ENCODE measurements at places on chromosomes 3 and 15.

DNA sequence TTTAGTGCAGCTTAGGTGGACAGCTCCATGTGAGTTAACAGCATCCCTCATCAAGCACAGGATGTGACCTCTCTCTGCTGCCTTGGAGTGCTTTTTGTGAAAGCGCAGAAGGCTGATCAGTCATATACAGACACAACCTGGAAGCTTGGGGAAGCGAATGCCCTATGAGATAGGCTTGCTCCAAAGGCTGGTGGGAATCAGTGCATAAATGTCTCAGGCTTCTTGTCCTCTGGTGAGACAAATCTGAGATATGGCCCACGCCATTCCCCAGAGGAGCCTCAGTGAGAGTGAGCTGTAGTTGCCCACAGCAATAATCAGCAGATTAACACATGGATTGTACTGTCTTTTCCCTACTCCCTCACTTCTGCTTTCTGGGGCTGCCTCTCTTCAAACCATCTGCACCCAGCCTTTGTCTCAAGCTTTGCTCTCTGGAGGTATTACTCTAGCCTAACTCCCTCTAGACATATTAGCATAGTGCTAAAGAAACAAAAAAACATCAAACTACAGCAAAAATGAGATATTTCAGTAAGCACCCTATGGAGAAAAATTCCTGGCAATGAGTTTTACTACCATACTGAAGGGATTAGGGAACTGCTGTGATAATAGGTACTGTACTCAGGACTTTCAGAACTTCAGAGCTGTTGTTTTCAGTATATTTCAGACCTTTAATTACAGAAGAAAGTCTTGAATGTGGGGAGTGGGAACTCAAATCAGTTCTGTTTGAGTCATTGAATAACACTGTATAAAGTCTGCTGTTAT lies 113.7 kb downstream of the OXSM start:
- DNase-seq: no peak

GRCh38 chr3:106299300-106300098 lies 430.7 kb upstream of the CBLB start:
- DNase-seq: no peak

DNA sequence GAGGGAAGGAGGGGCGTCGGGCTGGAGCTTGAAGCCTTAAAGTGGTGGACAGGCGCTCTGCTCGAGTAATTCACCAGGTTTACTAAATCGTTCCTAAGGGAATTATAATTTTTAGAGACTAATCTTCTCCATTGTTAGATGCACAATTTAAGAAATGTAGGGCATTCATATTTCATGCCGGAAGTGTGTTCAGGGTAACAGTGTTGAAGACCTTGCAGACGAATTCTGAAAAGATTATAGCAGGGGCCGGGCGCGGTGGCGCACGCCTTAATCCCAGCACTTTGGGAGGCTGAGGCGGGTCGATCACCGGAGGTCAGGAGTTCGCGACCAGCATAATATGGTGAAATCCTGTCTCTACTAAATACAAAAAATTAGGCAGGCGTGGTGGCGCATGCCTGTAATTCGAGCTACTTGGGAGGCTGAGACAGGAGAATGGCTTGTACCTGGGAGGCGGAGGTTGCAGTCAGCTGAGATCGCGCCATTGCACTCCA lies 365 bp upstream of the GTF2A2 start:
- peak; percentile 10 for DNase-seq

GRCh38 chr15:71939981-71940588 lies 129.7 kb downstream of the NR2E3 start:
- no peak for DNase-seq

- DNase-seq: no peak
Observed at GRCh38 chr3:176734146-176734545, 463.1 kb downstream of the TBL1XR1 start.

DNA sequence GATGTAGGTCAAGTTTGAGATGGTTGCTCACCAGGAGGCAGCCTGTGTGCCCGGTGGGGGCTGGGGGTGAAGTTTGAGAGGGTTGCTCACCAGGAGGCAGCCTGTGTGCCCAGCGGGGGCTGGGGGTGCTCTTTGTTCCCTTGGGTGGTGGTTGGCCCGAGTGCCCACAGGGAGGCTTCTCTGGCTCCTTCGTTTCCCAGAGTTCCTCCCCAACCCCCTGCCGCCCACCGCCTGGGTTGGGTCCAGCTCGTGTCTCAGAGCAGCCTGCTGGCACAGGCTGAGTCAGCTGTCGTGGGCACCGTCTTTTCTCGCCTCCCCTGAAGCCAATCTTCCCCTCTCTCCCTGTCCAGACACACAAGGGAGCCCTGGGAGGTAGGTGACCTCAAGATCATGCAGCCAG lies 3.1 kb downstream of the APBA2 start:
- no peak for DNase-seq

- no peak for DNase-seq
Observed at GRCh38 chr3:185929192-185930151, 8.3 kb downstream of the TRA2B start.

- DNase-seq: no peak
Observed at GRCh38 chr15:92605225-92605944, 50.2 kb downstream of the FAM174B start.

DNA sequence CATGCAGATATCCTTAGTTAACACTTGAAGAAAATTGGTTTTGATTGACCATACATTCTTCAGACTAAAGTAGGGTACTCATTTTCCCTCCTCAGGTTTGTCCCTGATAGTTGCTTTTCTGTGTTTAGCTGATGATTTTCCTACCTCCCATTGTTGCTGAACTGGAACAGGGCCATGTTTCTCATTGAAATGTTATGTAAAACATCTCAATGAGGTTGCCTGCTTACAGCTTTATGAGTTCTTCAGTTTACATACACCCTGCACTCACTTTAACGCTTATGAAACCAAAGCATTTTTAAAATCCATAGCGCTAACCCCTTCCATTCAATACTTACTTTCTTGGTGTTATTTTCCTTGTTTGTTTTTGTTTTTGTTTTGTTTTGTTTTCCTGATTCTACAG lies 61.9 kb downstream of the HMG20A start:
- no peak for DNase-seq

- DNase-seq: no peak
Observed at GRCh38 chr3:26652164-26652563, 29.6 kb downstream of the LRRC3B start.

DNA sequence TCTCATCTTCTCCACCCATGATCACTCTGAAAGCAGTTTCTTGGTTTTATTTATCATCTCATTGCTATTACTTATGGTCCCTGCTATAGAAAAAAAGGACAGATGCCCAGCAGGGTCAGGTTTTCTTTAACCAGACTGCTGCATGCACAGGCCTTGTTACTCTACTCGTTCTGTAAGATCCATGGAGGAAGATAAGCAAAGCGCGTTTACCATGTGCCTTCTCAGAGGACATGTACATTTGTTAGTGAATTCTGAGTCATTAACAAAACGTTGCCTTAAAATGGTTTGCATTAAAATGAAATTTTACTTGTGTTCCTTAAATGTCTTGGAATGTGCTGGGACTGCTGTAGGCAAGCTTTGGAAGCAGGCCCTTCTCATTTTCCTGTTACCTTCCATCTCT lies 657.3 kb upstream of the KCNMB2 start:
- DNase-seq: no peak

DNA sequence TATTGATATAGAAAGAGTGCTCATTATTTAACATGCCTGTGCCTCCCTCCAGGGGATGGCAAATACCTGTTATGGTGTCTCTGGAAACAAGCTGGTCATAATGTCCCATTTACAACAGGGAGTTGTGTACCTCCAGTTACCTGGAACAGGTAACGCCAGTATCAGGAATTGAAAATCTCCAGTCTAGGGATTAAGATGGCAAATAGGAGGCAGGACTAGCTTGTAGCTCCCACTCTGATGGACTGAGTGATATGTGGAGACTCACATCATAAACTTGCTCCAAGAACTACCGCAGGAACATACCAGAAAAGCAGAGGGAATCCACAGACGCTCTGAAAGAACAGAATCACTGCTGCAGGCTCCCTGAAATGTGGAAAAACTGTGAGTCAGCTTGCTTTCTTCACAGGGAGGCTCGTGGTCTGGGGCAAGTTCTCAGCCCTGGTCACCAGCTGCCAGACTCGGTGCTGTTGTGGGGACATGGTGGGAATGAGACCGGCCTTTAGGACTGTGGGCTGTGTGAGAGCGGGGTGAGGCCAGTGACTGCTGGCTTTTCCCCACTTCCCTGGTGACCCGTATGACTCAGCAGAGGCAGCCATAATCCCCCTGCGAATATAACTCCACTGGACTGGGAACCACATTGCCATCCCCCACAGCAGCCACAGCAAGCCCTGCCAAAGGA lies 97.4 kb downstream of the KCNAB1 start:
- DNase-seq: no peak

DNA sequence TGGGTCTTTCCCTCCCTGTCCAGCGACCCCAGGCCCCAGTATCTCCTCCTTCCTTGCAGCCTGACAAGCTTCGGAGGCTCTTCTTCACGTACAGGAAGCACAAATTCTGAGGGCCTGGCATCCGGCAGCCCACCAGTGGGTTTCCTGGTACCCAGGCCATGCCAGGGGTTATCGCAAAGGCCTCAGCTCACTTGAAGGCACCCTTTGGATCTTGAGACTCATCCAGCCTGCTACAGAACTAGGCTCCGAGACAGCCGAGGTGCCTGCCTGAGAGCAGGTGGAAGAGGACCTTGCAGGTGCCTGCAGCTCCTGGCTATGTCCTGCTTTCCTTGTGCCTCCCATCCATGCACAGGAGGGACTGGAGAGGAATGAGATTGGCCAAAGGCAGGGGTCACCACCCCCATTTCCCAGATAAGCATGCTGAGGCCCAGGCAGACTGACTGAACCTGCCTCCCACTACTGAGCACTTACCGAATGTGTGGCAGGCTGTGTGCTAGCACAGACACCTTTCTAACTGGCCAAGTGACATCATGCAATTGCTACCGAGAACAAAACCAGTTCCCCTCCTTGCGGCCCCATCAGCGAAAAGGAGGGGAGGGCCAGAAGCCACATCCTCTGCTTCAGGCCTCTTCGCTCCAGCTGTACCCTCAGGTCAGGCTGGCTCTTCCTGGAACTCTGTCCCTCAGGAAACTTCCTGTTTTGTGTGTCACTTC lies 11.2 kb downstream of the SH2D7 start:
- peak; percentile 40 for DNase-seq

- no peak for DNase-seq
Observed at GRCh38 chr15:41923401-41923997, 29.6 kb upstream of the SPTBN5 start.

- no peak for DNase-seq
Observed at GRCh38 chr3:25125201-25125600, 302.9 kb upstream of the RARB start.
